ENCODE measurements at places on chromosomes 1 and 21. TPM values are rescaled to one million over a fixed set of nuclear protein-coding genes. Genes with fewer than 3 reads are reported as not detected.

- no peak for DNase-seq
Measured at GRCh38 chr1:37118790-37119189, 84.5 kb upstream of the GRIK3 start.

DNA sequence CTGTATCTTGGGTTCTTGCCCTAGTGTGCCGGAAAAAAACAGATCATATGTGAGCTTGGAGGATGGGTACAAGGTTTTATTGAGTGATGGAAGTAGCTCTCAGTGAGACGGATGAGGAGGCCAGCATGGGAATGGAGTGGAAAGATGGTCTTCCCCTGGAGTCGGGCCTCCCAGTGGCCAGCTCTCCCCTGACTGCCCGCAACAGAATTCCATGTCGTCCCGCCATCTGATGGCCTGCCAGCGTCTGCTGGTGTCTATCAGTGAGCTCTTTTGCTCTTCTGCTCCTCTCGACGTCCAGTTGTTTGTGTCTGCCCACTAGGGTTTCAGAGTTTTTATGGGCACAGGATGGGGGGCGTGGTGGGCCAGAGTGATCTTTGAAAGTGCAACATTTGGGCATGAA, 315.2 kb upstream of the BRINP3 start:
- DNase-seq = no peak

DNA sequence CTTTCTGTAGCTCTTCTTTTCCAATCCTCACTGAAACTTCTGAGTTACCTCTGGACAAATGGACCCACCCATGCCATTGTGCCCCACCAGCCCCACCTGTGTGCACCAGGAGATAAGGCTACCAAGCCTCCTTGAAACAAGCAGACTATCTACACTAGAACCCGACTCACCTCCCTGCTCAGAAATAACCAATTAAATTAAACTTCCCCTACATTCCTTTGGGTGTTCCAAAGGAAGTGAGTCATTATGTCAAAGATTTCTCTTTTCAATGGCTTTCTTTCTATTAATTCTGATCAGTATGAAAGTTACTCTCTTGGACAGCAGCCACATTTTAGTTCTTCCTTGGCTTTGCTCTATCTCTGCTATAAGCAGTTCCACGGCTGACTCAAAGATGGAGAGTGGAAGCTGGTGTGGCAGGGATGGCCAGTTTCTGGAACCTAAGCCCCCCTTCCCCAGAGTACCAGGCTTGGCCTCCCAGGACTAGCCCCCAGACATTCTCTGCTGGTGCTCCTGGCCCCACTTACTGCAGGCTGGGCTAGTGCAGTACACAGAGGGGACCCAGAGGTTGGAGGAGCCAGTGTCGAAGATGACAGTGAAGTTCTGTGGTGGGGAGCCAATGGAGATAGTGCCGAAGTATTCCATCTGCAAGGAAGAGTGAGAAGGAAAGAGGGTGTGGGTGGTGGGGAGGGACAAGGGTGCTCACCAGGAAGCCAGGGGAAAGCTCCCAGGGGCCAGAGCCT, 1.9 kb downstream of the CTSE start:
- DNase-seq = no peak

GRCh38 chr1:191993549-191993948, 164.7 kb upstream of the RGS18 start:
- peak; percentile 70 for DNase-seq

GRCh38 chr1:165912638-165913037, 85.2 kb downstream of the UCK2 start:
- DNase-seq = no peak

GRCh38 chr1:110205591-110206155, 4.4 kb upstream of the KCNC4 start:
- DNase-seq = no peak

GRCh38 chr21:23811805-23812204, 1795.5 kb downstream of the MRPL39 start:
- no peak for DNase-seq

DNA sequence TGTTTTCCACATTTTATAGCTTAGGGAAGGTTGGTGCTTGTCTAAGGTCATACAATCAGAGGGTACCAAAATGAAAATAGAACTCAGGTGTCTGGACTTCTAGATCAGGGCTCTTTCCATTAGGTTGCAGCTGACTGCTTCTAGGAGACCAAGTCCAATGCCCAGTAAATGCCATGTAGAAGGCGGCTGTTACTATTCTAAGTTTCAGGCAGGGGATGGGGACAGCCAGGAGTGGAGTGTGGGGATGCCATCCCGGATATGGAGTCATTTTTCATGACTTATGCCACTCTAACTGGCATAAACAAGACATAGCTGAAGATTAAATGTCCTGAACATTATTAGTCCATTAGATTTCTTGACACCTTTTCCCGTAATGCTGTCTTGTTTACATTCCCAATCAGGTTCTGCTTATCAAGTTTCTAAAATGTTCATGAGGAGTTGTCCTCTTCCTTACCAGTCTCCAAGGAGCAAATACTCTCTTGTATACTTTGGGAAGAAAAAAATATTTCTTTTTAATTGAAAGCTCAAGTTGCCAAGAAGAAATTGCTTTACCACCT, 31.5 kb downstream of the XCL1 start:
- no peak for DNase-seq

DNA sequence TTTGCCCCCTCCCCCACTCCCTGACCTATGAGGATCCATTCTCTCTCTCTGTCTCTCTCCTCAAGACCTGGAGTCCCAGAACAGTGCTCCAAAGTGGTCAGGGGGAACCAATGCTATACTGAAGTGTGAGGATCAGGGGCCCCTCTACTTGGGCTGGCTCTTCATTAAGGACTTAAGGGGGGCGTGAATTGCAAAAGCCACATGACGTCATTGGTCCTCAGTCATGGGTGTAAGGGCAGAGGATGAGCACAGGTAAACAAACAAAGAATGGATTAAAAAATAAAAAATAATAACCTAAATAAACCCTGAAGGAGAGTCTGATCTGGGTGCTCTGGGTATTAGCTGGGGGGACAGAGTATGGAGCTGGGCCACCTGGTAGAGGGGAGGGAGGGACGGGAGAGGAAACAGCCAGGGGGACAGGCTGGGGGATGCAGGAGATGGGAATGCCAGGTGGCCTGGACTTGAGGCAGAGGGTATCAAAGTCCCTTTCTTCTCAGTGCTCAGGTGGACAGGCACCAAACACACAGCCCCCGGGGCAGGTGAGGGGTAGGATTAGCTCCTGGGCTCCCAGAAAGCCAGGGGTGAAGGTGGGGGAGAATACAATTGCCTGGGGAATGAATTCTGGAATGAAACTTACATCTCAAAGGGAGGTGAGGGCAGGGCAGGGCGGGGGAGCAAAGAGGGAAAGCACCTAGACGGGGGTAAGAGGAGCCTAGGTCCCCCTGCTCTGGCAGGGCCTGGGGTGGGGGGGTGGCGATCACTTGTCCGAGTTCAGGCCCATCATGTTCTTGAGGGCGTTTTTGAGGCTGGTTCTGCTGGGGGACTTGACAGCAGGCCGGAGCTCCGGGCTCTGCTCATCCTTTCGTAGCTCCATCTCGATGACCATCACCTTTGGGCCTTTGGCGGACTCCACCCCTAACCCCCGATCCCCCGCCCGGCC, 4.6 kb downstream of the MPZ start:
- no peak for DNase-seq

DNA sequence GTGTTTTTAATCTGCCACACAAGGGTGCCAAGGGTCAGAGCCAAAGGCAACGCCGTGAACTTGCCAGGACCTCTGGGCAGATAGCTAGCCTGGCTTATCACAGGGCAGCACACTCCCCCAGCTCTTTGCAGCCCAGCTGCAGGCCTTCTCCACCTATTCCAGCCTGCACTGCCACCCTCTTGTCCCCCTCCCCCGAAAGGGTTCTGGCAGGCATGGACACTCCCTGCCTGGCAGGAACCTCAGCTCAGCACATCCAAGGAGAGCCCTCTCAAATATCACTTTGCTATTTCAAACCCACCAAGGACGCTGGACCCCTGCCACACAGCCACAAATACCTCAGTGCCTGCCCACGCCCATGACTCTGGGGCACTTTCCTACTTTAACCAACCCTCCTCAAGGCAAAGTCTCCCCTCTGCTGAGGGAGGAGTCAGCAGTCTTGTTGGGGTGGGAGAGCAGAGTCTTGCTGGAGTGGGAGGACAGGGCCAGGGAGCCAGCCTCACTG, 9.1 kb downstream of the SSBP3 start:
- no peak for DNase-seq

- DNase-seq = no peak
Measured at GRCh38 chr21:43195121-43196021, 26.6 kb downstream of the CRYAA start.

- DNase-seq = no peak
Measured at GRCh38 chr21:41258617-41259016, 58.0 kb upstream of the FAM3B start.

DNA sequence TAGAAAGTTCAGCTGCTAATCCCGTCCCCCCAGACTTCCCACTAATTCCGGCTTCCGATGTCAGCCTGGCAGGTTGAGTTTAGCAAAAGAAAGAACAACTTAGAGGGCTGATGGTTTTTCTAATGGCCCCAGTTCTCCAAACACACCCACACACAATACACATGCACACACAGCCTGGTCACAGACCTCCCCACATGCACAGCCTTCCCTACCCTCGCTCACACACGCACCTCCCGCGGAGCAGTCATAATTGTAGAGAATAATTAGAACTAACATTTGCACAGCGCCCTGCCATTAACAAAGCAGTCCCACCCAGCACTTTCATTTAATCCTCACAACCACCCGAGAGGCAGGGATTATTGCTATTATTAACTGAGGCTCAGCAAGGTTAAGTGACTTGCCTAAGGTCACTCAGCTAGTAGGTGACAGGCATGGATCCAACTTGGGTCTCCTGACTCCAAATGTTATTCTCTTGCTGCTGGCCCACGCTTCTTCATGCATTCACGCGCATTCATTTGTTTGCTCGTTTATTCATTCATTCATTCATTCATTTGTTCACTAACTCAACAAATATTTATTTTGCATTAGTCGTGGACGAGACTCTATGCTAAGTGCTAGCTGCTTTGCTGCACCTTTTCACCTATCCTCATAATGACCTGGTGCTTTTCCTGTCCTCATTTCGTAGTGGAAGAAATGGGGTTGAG, 274.9 kb downstream of the FOXD2 start:
- no peak for DNase-seq

GRCh38 chr1:59738152-59738551, 76.6 kb upstream of the HOOK1 start:
- DNase-seq = no peak

DNA sequence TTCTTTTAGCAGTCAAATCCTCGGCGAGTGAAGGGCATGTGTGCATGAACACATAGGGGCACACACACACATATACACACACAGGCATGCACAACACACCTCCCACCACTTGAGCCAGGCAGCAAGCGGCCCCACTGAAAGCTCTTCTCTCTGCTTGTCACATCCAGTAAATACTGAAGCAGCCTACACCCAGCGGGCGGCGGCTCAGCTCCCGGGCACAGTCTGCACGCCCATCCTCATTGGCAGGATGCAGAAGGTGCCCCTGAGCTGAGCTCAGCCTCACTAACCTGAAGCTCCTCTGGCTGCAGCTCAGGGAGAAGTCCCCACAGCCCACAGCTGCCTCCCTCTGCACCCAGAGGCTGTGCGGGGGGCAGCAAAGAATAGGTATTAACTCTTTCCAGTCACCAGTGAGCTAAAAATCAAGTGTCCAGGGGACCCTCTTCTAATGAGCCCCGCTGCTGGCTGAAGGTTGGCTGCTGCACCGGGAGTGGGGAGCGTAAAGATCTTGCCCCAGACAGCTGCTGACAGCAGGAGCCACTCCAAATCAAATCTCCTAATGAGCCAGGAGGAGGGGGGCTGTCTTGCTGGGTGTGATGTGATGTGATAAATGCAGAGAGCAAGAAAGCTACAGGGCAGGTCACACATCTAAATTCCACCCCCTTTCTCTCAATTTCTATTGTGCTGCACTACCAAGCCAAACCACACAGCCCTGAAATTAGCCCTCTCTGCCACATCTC, 12.5 kb downstream of the RGS8 start:
- peak; percentile 77 for DNase-seq

DNA sequence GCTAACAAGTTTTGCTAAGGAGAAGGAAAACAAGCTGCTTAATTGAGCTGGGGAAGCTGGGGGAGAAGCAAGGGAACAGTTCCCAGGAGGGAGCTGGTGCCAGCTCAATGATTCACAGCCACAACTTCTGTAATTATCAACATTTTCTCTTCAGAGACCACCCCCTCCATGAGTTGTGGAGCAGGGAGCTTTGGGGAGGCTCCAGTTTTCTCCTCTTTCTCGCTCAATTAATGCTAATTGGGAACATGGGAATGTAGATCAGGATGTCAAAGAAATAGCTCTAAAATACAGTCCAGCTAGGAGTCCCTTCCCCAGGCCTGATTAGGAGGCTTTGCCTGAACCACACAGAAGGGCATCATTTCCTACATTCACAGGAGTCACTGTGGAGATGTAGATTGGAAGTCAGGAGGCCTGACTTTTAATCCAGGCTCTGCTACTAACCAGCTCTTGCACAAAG, 12.1 kb upstream of the MNDA start:
- no peak for DNase-seq

DNA sequence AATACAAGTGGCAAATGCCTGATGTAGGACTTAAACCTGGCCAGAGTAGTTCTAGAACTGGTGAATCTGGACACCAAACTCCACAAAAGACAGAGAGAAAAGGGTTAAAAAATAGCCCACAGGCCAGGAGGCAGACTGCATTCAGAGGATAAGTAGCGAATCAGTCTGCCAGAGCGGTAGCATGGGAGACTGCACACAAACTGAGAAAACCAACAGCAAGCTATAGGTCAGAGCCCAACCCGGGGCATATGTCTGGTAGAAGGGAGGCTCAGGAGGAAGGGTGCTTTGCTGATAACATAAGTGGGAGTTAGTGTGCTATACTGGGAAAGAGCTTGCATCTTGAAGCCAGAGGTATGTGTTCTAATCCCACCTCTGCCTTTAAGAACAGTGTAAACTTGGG, 4.0 kb downstream of the LRRC53 start:
- peak; percentile 69 for DNase-seq

- no peak for DNase-seq
Measured at GRCh38 chr1:18480315-18481189, at the start of gene KLHDC7A. KLHDC7A (plus strand) TSS chr1:18480930; CDS start chr1:18480982, 52 bp downstream.

GRCh38 chr1:69290291-69290690, 277.4 kb upstream of the LRRC7 start:
- DNase-seq = no peak

GRCh38 chr1:16068356-16069270, 4.8 kb downstream of the FAM131C start:
- no peak for DNase-seq

MCOLN3 gene
- not detected for total RNA-seq

LAPTM5 gene
- total RNA-seq = 184 TPM

GBP1 gene
- 0.34 TPM for total RNA-seq

WDR77 gene
- total RNA-seq = 59.7 TPM

RGL1 gene
- total RNA-seq = 1.0 TPM

ISG15 gene
- 127 TPM for total RNA-seq

TTC34 gene
- total RNA-seq = 0.32 TPM

ANXA9 gene
- 0.19 TPM for total RNA-seq

SLC25A34 gene
- total RNA-seq = 0.83 TPM

All from Karpas-422 (cell line).